ENCODE measurements at places on chromosomes 3 and 15.

GRCh38 chr3:139633511-139633910, 44.3 kb downstream of the NMNAT3 start:
- DNase-seq = no peak

- DNase-seq = no peak
Observed at GRCh38 chr3:64104006-64104405, 80.7 kb upstream of the PSMD6 start.

GRCh38 chr15:74032606-74033561, 38.4 kb downstream of the PML start:
- no peak for DNase-seq

GRCh38 chr15:29110176-29110575, 159.4 kb downstream of the NSMCE3 start:
- DNase-seq = no peak

GRCh38 chr15:89104172-89104564, 15.9 kb downstream of the ABHD2 start:
- DNase-seq = no peak

- DNase-seq = no peak
Observed at GRCh38 chr15:81400640-81401236, 26.7 kb upstream of the TMC3 start.

DNA sequence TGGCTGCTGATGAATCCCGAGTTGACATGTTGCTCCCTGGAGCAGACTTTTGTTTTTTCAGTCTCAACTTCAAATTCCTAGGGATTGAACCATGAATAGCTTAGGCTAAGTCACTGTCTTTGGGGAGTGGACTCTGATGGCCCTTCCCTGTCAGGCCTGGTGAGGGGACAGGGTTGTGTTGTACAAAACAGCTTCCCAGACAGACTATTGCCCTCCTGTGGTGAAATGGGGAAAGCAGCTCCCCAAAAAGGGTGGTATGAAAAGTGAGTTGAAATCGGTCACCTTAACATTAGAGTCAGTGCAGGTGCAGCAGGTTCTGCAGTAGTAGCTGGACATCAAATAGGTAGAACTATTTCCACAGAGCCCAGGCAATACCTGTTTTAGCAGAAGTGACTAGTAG, 775.6 kb downstream of the ROBO2 start:
- no peak for DNase-seq

DNA sequence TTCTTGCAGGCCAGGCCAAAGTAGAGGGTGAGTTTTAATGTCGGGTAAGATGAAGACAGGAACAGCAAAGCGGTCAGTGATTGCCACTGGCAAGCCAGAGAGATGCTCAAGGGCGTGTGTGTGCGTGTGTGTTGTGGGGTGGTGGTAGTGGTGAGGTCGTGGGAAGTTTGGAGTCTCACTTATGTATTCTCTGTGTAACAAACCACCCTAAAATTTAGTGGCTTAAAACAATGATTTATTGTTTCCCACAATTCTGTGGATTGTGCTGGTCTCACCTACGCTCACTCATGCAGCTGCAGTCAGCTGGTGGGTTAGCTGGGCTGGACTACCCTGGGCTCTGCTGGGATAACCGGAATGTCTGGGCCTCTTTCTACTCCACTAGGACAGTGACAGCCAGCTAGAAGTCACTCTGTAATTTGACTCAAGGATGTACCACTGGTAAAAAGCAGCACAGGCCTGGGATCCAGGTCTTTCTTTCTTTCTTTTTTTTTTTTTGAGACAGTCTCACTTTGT, 50.9 kb upstream of the BHLHE40 start:
- no peak for DNase-seq

- no peak for DNase-seq
Observed at GRCh38 chr3:196270499-196270898, 17.0 kb downstream of the PCYT1A start.

GRCh38 chr15:101070502-101071273, 151.5 kb downstream of the LRRK1 start:
- no peak for DNase-seq

- DNase-seq = no peak
Observed at GRCh38 chr3:7382293-7383010, 521.5 kb downstream of the GRM7 start.

- DNase-seq = no peak
Observed at GRCh38 chr3:186687120-186687651, 21.4 kb downstream of the HRG start.

DNA sequence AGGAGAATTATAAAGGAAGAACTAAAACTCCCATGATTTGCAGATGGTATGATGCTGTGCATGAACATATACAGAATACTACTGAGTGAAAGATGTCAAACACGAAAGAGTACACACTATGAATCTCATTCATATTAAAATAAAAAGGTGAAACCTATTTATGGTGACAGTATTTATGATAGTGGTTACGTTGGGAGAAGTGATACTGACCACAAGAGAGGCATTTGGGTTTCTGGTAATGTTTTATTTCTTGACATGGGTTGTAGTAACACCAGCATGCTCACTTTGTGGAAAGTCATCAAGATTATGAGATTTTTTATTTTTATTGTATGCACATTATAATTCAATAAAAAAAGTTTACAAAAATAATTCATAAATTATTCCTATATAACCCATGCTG, 324.0 kb downstream of the GAP43 start:
- DNase-seq = no peak

GRCh38 chr15:82647835-82648256, 683 bp upstream of the CPEB1 start:
- peak; percentile 56 for DNase-seq

- no peak for DNase-seq
Observed at GRCh38 chr3:87733671-87734367, 325.0 kb downstream of the CGGBP1 start.

- no peak for DNase-seq
Observed at GRCh38 chr3:37935756-37936666, 54.6 kb upstream of the VILL start.

DNA sequence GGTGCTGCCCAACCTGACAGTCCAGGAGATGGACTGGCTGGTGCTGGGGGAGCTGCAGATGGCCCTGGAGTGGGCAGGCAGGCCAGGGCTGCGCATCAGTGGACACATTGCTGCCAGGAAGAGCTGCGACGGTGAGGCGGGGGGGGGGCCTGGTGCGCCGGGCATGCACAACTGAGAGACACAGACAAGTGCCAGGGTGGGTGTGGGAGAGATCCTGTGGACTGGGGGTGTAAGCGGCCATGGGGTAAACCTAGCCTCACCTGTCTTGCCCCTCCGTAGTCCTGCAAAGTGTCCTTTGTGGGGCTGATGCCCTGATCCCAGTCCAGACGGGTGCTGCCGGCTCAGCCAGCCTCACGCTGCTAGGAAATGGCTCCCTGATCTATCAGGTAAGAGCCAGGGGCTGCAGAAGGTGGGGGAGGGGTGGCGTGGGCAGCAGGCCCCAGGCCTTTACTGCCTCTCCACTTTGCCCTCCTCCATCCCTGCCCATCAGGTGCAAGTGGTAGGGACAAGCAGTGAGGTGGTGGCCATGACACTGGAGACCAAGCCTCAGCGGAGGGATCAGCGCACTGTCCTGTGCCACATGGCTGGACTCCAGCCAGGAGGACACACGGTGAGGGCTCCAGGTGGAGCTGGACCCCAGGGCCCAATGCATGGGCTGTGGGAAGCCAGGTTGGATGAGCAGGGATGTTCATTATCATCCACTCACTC, 3.3 kb downstream of the CHRD start:
- no peak for DNase-seq

DNA sequence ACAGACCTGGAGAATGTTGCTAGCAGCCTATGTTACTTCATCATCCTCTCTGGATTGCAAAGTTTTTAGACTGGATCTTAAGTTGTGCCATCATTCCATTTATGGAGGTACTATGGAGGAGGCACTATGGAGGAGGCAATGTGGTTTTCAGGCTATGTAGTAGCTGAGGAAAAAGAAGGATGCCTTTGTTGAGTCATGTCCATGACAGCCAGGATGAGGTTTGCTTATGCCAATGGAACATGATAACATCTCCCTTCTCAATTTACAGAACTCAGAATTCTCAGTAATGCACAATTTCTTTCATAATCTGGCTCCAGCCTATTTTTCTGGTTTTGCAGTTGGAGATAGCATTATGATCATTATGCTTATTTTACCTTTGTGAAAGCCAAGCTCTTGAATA, 65.9 kb upstream of the TMEM108 start:
- DNase-seq = no peak

DNA sequence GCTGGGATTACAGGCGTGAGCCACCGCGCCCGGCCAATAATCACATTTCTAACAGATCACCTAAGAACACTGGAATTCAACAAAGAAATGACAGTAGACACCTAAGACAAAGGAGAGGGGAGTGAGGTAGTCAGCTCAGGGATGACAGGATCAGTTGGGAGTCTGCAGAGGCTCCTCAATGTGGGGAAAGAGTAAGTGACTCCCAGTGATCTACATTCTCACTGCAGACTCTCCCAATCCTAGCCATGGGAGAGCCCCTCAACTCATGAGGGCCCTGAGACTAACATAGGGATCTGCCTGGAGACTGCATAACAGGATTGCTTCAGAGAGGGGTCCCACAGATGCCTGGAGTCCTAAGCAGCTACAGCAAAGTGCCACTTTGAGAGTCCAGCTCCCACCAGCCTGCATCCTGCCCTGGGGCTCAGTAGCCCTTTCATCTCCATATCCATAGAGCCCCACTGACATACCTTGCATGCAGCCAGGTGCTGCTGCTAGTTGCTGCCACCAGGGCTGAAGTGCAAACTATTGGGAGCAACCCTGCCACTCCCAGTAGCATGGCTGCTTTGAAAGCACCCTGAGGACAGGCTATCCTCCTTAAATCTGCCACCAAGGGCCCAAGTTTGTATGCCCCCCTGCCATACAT, 21.8 kb upstream of the PFN2 start:
- no peak for DNase-seq

Data from stimulated activated CD4-positive, alpha-beta T cell treated with anti-CD3 and anti-CD28 coated beads, Interleukin-12 subunit alpha, Interleukin-12 subunit beta, amount 100 ng/mL, for 4 hours (primary cell).